ENCODE measurements at places on chromosomes 16 and 17. TPM values are rescaled to one million over a fixed set of nuclear protein-coding genes. Genes with fewer than 3 reads are reported as not detected.

DNA sequence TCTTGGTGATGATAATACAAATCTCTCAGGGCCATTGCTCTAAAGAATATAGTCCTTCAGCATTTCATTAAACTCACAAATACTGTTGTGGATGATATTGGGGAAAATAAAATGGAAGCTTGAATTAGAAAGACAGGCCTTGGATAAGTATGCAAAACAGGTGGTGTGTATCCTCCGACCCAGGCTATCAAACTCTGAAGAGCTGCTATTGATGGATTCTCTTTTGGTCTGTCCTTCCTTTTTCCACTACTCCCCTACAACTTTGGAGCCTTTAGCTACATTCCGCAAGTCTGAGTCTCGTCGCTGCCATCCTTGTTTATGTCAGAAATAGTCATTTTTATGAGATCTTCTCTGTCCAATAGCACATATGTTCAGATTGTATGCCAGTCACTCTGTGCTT is 351.6 kb downstream of the KCNJ2 start:
- no peak overlapping the region for H3K4me3 ChIP-seq
- no peak for DNase-seq
- no peaks in the 10 kb centered on the region for H3K36me3 ChIP-seq
- H3K4me1 ChIP-seq: no peaks in the 10 kb centered on the region
- H3K27ac ChIP-seq: no peak overlapping the region

DNA sequence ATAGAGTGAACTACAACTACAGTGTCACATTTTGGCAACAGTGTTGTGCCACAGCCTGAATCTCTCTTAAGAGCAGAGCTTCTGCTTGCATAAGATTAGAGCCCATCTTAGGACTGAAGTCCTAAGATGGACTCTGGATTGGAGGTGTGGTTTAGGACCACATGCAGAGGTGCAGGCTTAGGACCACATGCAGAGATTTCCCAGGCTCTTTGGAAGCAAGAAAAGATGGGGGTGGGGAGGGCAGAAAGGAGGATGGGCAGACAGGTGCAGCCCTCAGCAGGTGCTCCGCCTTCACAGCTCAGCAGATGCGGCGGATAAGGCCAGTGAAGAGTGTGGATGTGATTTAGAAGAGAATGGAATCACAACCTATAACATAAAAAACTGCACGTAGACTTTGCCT is 128.7 kb downstream of the TANGO6 start:
- DNase-seq: no peak
- H3K4me3 ChIP-seq: no peak overlapping the region
- H3K27ac ChIP-seq: no peak overlapping the region
- H3K4me1 ChIP-seq: peaks cover 2% of the 10 kb centered on the region
- H3K36me3 ChIP-seq: peaks cover 12% of the 10 kb centered on the region
- H3K27me3 ChIP-seq: no peaks in the 10 kb centered on the region

GRCh38 chr17:82148997-82149396 is 51.0 kb upstream of the FASN start:
- peaks cover 20% of the 10 kb centered on the region for H3K36me3 ChIP-seq
- peaks cover 5% of the 10 kb centered on the region for H3K4me1 ChIP-seq
- H3K4me3 ChIP-seq: no peak overlapping the region
- H3K27ac ChIP-seq: no peak overlapping the region
- no peak for DNase-seq

DNA sequence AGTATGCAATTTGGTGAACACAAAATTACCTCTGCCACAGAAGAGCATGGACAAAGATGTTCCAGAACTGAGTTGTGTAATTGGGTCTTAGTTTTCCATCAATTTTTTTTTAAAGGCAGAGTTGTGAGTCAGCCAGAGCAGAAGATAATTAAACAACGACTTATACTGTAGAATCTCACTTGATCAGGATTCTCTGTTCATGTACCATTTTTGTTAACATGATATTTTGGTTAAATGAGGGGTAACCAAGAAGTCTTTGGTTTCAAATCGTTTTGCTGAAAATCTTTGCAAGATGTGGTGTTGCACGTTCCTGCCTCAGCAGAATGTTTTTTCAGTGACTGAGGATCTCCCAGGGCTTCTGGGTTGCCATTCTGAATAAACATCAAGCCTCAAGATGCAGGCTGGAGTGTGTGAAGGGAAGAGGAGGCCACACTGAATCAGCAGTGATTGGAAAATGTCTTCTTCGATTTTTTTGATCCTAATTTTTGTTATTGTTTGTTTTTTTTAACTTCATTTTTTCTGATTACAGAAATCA is 232.6 kb upstream of the IRX3 start:
- no peak overlapping the region for H3K27ac ChIP-seq
- no peaks in the 10 kb centered on the region for H3K27me3 ChIP-seq
- DNase-seq: no peak
- no peak overlapping the region for H3K4me3 ChIP-seq
- H3K4me1 ChIP-seq: no peaks in the 10 kb centered on the region

DNA sequence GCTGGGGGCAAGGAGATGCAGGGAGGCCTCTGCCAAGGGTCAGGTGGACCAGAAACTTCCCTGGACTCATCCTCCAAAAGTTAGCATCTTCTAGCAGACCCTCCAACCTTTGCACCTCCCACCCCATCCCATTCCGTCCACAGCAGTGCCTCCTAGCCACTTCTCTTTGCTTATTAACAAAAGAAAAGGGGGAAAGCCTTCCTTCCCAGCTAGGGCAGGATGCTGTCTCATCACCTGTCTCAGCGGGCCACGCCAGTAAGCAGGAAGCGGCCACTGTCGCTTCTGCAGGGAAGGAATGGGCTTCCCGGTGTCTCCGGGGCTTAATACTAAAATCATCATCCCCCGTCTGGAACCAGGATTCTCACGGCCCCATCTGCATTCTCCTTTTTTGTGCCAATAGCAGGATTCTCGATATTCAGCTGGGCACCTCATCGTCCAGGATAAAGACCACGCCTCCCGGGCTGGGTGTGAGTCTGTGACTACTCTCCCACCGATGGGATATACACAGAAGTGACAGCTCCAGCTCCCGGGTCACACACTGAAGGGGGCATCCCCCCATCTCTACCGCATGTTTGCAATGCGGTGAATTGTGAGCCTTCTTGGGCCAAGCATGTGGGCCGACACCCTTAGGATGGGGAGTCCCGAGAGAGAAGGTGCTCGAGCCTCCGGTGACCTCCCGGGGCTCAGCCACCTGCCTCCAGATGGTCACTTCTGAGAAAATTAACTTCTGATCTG is 15.5 kb upstream of the RBFOX3 start:
- H3K4me3 ChIP-seq: no peak overlapping the region
- no peaks in the 10 kb centered on the region for H3K36me3 ChIP-seq
- H3K27ac ChIP-seq: no peak overlapping the region
- H3K4me1 ChIP-seq: no peaks in the 10 kb centered on the region
- H3K27me3 ChIP-seq: no peaks in the 10 kb centered on the region

GRCh38 chr16:67959536-67960329 is 8.7 kb downstream of the SLC12A4 start:
- no peaks in the 10 kb centered on the region for H3K27me3 ChIP-seq
- H3K27ac ChIP-seq: no peak overlapping the region
- DNase-seq: no peak
- peaks cover 34% of the 10 kb centered on the region for H3K36me3 ChIP-seq

Gene ENPP7
- total RNA-seq: not detected

Gene KRTAP4-4
- total RNA-seq: not detected

Gene ASB16
- total RNA-seq: 0.59 TPM

Gene C17orf100
- total RNA-seq: 1.5 TPM

Gene HOXB5
- total RNA-seq: not detected
